ENCODE measurements at places on chromosomes 6 and 20.

GRCh38 chr20:1434571-1435336 lies 31.9 kb downstream of the NSFL1C start:
- peak; percentile 77 for DNase-seq

DNA sequence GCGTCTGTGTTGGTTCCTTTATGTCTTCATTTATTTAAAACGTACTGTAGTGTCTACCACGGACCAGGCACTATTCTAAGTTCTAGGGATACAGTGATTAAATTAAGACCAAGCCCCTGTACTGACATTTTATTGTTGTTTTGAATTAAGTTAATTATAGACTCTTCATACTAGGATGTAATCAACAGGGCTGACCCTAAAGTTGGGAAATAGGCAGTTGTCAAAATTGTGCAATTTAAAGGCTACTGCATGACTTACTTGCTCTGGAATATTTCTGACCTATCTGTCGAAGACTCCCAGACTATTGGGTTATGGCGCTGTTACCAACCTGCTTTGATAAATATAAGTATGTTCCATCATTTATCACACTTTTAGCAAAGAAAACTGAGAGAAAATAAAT lies 6.7 kb downstream of the MYO6 start:
- no peak for DNase-seq

DNA sequence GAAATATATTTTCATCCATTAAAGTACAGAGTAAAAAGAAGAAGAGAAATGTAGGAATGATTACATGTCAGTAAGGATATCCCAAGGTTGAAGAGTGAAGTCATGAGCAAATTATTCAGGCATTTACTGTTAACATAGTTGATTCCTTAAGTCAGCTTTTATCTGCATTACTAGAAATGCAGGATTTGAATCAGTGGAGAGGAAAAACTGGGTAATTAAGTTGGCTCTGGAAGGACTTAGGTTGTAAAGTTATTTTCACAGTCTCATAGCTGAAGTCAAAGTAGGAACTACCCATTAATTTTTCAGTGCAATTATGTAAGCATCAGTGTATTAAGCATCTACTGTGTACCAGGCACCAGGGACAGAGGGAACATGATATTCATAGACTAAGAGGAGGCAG lies 7.8 kb downstream of the NAA20 start:
- DNase-seq, result no peak

GRCh38 chr6:25794784-25795183 lies 37.1 kb downstream of the SLC17A1 start:
- no peak for DNase-seq

DNA sequence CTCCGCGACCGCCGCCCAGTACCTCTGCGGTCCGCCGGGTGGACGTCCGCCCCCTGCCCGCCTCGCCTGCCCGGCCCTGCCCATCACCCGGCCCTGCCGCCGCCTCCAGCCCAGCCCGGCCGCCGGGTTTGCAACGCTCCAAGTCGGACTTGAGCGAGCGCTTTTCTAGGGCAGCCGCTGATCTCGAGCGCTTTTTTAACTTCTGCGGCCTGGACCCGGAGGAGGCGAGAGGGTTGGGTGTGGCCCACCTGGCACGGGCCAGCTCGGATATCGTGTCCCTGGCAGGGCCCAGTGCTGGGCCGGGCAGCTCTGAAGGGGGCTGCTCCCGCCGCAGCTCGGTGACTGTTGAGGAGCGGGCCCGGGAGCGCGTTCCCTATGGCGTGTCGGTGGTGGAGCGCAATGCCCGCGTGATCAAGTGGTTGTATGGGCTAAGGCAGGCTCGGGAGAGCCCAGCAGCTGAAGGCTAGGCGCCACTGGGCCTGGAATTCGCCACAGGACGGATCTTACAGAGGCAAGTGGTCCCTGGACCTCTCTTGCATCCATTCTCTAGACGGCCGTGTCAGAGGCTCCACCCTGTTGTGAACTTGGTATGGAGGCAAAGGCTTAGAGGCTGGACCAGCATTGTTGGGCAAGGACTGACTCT lies 11.8 kb downstream of the FAM110A start:
- no peak for DNase-seq

GRCh38 chr20:5181492-5181891 lies 54.7 kb downstream of the CDS2 start:
- DNase-seq, result no peak

GRCh38 chr20:50252701-50253100 lies 62.1 kb downstream of the CEBPB start:
- DNase-seq, result no peak

DNA sequence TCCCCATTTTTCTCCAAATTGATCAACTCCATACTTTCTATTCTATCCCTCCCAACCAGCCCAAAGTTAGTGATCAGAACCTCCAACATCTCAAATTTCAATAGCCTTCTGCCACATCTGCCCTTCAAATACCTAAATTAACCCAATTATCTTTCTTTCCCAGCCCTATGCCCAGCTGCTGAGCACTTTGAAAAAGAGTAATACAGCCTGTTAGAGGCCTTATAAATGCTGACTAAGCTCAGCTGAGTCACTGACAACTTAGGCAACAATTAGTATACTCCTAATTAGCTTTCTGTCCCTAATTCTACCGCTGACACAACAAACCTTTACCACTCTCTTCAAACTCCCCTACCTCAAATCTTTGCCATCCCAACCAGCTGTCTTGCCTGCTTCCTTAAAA lies 23.5 kb downstream of the RUNX2 start:
- DNase-seq, result no peak

- no peak for DNase-seq
Measured at GRCh38 chr6:82113231-82113630, 134.3 kb downstream of the IBTK start.

DNA sequence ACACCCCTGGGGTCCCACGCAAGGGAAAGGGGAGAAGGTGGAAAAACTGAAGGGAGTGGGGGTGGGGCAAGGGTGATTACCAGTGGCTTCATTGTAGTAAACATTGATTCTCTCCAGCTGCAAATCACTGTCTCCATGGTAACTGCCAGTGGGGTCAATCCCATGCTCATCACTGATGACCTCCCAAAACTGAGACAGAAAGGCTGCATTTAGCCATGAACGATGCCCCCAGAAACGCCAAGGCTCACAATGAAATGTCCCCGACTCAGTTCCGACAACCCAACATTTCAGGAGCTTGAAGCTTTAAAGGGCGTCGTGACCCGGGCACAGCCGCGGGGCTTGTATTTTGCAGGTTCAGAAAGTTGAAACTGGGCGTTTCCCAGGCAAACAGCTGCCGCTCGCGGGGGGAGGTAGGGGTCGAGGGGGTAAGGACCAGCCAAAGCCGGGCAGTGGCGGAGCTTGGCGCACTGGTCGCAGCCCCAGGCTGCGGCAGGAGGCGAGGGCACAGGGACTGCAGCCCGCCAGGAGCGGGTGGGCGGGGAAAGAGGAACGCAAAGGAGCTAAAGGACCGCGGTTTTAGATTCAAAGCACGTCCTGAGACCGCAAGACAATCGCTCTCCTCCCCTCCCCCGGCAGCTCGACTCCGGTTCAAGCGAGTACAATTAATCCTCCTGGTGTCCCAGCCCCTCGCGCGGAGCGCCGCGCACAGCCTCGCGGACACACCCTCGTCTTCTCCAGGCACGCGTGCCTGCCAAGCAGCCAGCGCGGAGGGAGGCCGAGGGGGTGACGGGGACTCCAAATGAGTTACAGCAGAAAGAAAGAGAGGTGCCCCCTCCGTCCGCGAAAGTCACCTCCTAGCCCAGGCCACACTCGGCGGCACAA lies 731 bp downstream of the TUBB2B start:
- peak; percentile 33 for DNase-seq
